ENCODE measurements at places on chromosomes 1 and 21. TPM values are rescaled to one million over a fixed set of nuclear protein-coding genes. Genes with fewer than 3 reads are reported as not detected.

PLD5 gene
- total RNA-seq: not detected

DAB1 gene
- total RNA-seq: 0.17 TPM

C1orf226 gene
- under 0.01 TPM for total RNA-seq

ATP5PF gene
- 46.6 TPM for total RNA-seq

ADORA1 gene
- total RNA-seq: 1.5 TPM

Measured in fibroblast of lung (primary cell).